Neuronal stem cell (in vitro differentiated cells): ENCODE measurements at places on chromosomes 5 and 9.

DNA sequence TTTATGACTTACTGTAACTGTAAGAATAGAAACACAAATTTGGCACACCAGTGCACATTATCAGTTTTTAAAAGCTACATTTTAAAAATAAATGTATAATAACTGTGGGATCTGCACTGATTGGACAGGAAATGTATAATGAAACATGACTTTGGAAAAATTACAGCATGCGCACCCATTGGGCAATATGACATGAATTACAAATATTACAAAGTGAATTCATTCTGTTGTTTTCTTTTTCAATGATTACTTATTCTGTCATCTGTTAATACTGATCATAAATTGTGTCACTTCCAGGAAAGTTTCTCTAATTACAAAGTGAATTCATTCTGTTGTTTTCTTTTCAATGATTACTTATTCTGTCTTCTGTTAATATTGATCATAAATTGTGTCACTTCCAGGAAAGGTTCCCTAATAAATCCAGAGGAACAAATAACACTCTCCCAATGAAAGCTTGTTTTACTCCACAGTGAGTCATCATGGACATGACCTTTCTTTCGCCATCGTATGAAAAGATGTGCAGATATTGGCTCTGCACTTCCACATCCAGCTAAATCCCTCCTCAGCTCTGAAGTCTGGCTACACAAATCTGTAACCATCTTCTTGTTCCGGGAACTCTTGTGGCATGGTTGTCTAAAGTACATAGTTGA is 297.0 kb upstream of the HAPLN1 start:
- DNase-seq = no peak

- no peak for DNase-seq
Measured at GRCh38 chr9:120612218-120612617, 32.3 kb upstream of the CDK5RAP2 start.

DNA sequence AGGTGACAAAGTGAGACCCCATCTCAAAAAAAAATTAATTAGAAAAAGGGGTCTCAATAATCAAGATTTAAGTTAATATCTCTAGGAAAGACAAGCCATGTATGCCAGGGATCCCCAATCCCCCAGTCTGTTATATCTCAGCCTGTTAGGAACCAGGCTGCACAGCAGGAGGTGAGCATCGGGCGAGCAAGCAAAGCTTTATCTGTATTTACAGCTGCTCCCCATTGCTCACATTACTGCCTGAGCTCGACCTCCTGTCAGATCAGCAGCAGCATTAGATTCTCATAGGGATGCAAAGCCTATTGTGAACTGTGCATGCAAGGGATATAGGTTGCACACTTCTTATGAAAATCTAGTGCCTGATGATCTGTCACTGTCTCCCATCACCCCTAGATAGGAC is 116.8 kb downstream of the TARS1 start:
- DNase-seq = no peak

GRCh38 chr9:105114964-105115728 is 129.3 kb upstream of the SLC44A1 start:
- DNase-seq = no peak

DNA sequence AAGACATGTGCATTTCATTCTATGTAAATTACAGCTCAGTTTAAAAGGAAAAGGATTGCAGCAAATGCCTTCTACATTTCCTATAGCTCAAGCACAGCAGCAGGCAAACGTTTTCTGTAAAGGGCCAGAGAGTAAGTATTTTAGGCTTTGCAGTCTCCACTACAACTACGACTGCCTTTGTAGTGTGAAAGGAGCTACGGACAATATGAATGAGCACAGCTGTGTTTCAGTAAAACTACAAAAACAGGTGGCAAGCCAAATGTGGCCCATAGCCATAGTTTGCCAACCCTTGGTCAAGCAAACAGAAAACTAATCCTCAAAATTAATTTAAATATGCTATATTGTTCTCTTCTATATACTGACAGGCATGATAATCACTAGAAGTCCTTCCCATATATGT is 7.2 kb downstream of the PTBP3 start:
- no peak for DNase-seq

DNA sequence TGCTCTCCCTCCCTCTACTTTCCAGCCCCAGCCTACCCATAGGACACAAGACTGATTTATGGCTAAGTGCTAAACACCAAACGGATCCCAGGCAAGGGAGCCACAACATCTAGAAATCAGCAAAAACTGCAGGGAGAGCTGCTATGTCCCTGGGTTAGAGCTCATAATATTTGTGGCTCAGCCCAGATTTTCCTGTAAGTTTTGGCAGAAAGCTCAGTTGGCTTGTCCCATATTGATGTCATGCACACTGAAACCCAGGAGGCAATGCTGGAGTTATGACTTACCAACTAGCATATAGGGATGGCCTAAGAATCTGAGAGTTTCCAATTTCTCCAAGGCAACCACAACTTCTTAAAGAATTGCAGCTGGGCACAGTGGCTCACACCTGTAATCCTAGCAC is 44.7 kb upstream of the MYOT start:
- DNase-seq = no peak

GRCh38 chr5:6376974-6377520 is 1.3 kb downstream of the MED10 start:
- no peak for DNase-seq

DNA sequence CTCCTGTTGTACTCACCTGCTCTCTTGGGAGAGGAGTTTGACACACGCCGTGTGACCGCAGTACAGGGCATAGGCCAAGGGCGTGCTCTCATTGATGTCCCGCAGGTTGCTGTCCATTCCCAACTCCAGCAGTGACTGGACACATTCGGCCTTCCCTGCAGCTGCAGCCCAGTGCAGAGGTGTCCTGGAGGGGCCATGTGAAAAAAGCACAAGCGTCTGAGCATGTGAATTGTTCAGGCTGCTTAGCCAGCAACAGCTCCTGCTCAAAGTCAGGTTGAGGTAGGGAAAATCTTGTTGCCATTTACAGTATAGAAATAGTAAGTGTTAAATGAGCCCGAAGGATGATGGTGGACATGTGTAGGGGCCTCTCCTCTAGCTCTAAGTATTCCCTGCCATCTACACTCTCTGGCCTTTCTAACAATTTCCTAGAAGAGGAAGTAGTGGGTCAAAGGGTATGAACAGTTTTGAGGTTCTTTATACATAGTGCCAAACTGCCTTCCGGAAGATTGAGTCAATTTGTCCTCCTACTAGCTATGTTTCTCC is 116.5 kb downstream of the ANKRD55 start:
- no peak for DNase-seq

DNA sequence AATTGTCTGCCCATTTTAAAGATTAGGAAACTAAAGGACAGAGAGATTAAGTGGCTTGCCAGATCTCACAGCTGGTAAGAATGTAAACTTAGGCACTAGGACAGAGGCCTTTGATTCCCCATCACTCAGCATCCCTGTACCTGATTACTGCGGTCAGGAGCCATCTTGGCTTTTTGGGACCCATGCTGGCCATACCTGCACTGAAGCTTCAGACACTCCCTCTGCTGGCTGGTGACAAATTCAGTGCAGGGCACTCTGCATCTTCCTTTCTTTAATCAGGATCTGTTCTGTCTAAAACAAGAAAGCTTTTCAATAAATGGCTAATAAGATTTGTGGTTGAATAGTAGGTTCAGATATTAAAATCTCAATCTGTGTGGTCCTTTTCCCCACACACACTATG is 215.5 kb upstream of the RORB start:
- DNase-seq = no peak

GRCh38 chr9:24342457-24342856 is 203.2 kb downstream of the IZUMO3 start:
- DNase-seq = no peak

- DNase-seq = no peak
Measured at GRCh38 chr5:61357745-61358144, 25.7 kb downstream of the ZSWIM6 start.

GRCh38 chr5:58703925-58704555 is 121.2 kb downstream of the RAB3C start:
- DNase-seq = no peak

- DNase-seq = no peak
Measured at GRCh38 chr5:96817506-96817905, 9.8 kb upstream of the ERAP1 start.

GRCh38 chr5:57360871-57361270 is 121.7 kb downstream of the ACTBL2 start:
- no peak for DNase-seq

DNA sequence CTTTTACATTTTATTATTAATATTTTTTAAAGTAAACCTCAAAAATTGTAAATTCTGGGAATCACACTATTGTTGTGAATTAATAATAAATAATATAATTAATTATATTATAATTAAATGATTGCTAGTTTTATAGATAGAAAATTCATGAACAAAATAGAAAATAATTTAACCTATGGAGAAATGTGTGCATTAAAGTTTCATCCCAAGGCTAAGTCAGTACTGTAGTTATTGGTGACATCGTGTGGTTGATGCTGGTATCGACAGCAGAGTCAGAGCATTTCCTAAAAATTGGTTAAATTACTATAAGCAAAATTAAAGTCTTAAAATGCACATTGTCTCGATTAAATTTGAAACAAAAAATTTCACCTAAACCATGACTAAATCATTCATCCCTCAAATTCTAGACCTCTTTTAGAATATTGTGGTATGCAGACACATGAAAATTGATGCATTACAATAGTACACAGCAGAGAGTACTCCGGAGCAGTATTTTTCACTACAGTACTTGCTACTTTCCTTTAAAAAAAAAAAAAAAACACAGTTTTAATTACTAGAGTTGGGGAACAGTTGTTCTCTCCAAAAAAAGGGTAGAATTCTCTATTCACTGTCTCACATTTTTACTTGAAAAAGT is 73.9 kb downstream of the RORB start:
- DNase-seq = peak; percentile 14

DNA sequence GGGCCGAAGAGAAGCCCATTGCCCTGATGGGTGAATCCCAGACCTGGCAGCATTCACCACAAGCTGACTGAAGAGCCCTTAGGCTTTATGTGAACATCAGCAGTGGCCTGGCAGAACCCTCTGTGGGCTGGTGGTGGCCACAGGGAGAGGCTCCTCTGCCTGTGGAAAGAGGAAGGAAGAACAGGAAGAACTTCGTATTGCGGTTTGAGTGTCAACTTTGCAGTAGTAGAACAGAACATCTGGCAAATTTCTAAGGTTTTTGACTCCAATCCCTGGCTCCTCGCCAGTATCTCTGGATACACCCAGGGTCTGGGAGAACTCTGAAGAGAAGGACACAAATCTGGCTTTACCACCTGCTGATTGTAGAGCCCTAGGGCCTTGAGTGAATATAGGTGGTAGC is 356.4 kb upstream of the GRAMD2B start:
- no peak for DNase-seq

DNA sequence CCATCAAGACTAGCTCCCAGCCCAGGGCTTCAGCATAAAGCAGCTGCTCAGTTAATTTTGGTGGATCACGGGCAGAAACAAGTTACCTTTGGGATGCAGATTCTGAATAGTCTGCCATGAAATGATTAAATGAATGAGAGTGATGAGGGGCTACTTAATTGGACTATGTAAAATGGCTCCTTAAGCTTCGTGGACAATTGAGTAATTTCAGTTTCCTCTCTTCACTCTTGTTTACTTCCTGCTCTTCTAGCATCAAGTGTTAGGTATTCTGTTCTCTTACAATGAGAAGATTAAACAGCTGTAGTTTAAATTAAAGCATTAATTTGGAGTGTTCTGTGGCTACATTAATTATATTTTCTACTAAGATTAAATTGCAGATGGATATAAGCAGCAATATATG is 28.1 kb downstream of the PIK3R1 start:
- no peak for DNase-seq

- DNase-seq = no peak
Measured at GRCh38 chr5:109998726-109999125, 309.0 kb downstream of the MAN2A1 start.
